ENCODE measurements at places on chromosomes 11 and 22.

DNA sequence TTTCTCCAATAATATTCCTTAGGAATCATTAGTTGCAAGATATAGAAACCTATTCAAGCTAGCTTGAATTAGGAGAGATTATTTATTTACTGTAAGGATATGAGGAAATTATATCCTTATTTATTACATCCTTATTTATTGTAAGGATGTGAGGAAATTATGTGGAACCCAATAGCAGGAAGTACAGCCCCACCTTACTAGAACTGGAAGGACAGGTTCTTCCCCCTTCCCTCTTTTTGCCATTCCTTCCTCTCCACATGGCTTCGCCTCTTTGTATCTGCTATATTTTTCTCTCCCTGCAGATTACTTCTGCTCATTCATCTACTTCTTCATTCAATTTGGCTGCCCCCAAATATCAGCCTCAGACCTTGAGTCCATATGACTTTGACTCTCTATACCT lies 49.5 kb upstream of the B3GNT6 start:
- DNase-seq: no peak

DNA sequence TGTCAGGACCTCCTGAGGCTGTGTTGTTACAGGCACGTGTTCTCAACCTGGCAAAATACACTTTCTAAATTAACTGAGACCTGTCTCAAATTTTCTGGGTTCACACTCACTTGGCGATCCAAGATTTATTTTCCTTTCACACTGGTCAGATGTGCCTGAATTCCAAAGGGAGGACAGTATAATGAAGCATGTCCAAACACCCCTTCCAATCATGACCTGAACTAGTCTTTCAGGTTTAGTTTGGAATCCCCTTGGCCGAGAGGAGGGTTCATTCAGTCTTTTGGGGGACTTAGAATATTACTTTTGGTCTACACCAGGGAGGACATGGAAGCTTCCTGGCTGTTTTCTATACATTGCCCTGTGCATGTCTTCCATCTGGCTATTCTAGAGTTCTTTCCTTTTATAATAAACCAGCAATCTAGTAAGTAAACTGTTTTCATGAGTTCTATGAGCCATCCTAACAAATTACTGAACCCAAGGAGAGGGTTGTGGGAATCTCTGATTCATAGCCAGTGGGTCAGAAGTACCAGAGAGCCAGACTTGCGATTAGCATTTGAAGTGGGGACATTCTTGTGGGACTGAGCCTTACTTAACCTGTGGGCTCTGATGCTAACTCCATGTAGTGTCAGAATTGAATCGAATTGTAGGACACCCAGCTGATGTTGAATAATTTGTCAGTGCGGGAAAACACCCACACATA lies 14.8 kb upstream of the TMEM216 start:
- DNase-seq: peak; percentile 20

DNA sequence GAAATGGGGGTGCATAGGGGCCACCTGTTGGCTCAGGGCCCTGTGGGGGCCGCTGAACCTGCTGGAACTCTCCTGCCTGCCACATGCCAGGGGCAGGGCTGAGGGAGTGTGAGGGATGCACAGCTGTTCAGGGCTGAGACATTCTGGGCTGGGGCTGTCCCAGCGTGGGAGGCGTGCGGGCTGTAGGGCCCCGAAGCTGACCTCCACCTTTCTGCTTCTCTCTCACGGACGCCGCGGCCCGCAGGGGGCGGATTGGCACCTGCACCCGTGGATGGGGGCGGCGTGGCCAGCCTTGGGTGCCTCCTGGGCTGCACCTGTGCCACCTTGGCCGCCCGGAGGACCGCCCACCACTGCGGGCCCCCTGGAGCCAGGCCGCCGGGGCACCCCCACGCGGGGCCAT lies 4.1 kb downstream of the CCDC188 start:
- no peak for DNase-seq

DNA sequence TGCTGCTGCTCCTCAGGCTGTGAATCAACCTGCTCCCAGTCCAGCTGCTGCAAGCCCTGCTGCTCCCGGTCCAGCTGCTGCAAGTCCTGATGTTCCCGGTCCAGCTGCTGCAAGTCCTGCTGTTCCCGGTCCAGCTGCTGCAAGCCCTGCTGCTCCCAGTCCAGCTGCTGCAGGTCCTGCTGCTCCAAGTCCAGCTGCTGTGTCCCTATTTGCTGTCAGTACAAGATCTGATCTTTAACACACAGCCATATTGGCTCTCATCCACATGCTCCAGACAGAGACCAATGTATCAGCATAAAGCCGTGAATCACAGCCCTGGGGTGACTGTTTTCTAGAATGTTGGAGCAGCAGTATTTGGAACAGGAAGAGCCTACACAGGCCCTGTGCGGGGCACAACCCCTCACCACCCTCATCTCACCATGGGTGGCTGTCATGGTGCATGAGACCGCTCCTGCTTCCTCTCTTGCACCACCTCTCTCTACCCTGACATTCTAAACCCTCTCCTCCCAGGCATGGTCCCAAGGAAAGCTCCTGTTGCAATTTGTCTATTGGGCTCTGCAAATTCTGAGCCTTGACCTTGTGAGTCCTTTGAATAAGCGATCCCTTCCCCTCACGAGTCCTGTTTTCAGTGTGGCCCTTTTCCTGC lies 3.5 kb downstream of the KRTAP5-10 start:
- DNase-seq: no peak

DNA sequence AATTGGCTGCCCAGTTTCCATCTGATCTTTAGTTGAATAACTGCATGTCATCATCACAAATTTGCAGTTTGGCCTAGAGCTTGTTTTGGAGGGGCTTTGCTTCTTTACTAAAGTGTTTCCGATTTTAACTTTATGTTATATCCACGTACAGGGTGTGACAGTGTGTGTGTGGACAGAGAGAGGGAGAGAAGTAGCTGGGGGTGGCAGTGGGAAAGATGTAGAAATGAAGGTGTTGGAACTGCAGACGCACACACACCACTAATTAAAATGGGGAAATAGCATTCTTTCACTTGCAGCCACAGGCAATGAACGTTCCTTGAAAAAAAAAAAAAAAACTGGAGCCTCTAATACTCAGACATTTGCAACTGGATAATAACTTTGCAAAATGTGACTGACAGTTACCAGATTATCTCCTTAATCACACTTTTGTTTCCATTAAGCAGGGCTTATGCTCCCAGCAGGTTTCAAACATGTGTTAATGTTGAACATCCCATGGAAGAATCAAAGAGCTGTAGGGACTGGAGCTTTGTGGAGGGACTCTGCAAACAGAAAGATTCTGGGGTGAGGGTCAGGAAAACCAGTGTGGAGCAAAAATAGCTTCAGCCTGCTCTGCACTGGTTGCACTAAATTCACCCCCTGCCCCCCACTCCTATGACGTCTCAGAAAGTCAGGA lies 238.1 kb upstream of the TENM4 start:
- no peak for DNase-seq

GRCh38 chr11:134139873-134140331 lies 71.0 kb downstream of the JAM3 start:
- DNase-seq: peak; percentile 77

- DNase-seq: peak; percentile 92
Observed at GRCh38 chr11:121464352-121464946, 11.7 kb upstream of the SORL1-AS1 start.

DNA sequence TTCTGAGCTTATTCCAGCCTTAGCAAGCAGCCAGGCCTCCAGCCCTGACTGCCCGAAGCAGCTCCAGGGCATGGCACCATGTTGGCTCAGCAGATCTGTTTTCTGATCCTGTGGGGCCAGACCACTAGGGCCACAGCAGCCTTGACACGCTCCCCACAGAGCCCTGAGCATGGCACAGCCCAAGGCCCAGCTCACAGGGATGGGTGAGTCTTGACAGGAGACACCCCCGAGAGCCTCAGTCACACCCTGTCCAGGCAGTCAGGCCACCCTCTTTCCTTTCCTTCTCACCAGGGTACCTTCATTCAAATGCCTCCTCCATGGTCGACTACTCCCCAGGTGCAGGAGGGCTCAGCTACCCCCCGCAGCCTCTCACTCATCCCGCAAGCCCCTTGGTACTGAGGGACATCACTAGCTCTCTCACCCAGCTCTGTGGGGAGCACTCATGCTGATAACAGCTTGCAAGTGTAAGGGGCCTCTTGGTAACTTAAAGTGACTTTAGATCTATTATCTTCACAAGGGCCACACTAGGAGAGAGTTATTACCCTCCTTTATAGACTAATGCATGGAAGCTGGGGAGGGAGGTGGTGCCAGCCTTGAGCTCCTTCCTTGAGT lies 3.9 kb upstream of the CDC42BPG start:
- DNase-seq: no peak

DNA sequence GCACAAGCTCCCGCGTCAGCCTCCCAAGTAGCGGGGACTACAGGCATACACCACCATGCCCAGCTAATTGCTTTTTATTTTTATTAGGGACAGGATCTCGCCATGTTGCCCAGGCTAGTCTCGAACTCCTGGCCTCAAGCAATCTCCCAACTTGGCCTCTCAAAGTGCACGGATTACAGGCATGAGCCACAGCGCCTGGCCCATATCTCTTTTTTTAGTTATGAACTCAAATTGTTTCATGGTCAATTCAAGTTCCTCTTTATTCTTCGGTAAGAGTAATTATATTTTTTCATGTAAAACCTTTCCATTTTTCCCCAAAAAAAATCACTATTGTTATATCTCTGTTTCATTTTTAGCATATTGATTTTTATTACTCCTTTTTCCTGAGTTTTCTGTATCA lies 25.5 kb downstream of the FCHSD2 start:
- DNase-seq: no peak

DNA sequence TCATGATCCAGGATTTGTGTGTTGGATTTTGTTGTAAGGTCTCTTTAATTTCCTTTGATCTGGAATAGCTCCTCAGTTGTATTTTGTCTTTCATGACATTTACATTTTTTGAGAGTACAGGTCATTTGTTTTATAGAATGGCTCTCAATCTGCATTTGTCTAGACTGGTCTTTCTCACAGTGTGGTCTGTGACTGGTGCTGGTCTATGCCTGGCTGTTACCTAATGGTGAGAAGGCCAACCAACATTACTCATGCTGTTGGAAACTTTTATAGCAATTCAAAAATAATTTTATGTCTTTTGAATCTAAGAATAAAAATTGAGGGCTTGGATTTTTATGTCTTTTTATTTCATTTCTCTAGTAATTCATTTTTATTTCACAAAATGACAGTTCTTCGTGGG lies 3.9 kb upstream of the NCR3LG1 start:
- no peak for DNase-seq

DNA sequence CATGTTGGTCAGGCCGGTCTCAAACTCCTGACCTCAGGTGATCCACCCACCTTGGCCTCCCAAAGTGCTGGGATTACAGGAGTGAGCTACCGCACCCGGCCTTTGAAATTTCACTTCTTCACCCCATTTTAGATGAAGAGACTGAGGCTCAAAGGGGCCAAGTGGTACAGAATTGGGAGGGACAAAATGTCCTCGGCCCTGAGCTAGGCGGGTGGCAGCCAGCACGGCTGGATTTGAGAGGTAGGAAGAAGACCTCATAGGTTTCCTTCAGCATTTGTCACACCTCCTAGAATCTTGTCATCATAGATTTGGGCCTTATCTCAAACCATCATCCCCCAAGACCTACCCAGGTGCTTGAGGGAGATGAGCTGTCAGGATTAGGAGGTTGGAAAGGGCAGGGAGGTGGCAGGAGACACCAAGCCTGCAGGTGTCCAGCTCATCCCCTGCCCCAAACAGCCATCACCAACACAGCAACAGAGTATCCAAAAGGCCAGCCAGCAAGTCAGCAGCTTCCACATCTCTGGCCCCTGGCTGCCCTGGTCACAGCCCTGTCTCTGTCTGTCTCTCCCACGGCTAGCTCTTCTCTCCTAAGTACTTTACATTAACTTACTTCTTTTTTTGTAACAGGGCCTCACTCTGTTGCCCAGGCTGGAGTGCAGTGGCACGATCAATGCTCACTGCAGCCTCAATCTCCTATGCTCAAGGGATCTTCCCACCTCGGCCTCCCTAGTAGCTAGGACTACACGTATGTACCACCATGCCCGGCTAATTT lies 11.2 kb upstream of the TMPRSS6 start:
- DNase-seq: no peak

DNA sequence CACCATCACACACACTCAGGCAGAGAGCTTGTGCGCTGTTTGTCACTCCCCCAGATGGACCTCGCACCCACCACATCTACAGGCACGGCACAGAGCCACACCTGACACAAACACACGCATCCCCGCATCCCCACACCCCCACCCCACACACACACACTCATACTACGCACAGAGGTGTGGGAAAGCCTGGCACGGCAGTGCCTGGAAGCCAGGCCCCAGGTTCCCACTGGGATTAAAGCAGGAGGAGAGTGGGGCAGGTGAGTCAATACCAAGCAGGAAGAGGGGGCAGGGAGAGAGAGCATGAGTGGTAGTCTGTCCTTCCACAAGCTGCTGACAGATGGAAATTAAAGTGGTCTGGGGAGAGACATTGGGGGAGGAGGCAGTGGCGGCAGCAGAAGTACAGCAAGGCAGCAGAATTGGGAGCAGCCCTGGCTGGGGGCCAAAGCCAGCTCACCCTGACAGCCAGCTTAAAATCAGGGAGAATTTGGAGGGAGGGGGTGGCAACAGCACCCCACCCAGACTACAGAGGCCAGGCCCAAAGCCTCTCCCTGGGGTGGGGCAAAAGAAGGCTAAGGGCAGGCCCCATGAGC lies 20.7 kb downstream of the TNKS1BP1 start:
- peak; percentile 43 for DNase-seq

DNA sequence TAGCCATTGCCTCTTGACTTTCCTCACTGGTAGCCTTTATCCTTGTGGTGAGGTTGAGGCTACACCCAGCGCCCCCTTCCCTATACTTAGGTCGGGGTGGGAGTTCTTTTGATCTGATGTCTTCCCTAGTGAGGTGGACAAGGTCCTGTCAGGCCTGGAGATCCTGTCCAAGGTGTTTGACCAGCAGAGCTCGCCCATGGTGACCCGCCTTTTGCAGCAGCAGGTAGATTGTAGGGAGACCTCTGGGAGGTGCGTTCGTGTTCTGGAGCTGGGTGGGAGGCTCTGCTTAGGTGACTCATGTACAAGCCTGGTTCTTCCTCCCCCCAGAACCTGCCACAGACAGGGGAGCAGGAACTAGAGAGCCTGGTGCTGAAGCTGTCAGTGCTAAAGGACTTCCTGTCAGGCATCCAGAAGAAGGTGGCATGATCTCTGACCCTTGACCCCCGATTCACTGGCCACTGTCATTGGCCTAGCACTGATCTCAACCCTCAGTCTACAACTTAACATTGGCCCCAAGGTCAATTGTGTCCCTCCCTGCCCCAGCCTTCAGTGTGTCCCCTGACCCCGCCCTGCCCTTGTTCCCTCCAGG lies 4.9 kb downstream of the INPPL1 start:
- DNase-seq: no peak

- DNase-seq: peak; percentile 61
Observed at GRCh38 chr11:78449866-78450265, 32.2 kb upstream of the GAB2 start.
